Purkinje cell (primary cell): ENCODE measurements at places on chromosomes 13 and 19. TPM values are rescaled to one million over a fixed set of nuclear protein-coding genes. Genes with fewer than 3 reads are reported as not detected.

PRKCG gene
- polyA plus RNA-seq = 286 and 411 TPM in 2 replicates

ARHGAP45 gene
- not detected in 2 replicates for polyA plus RNA-seq

CD33 gene
- polyA plus RNA-seq = not detected in 2 replicates

ZNF418 gene
- 1.4 and 3.7 TPM in 2 replicates for polyA plus RNA-seq

PSG3 gene
- polyA plus RNA-seq = not detected in 2 replicates

PRTN3 gene
- not detected in 2 replicates for polyA plus RNA-seq

PEX11G gene
- 0.42 TPM in 1 of 2 replicates, not detected in the other for polyA plus RNA-seq

ZNF8 gene
- polyA plus RNA-seq = 0.55 and 1.3 TPM in 2 replicates

SIGLEC7 gene
- polyA plus RNA-seq = not detected in 2 replicates

FCHO1 gene
- 0.10 TPM in 1 of 2 replicates, not detected in the other for polyA plus RNA-seq

TMEM150B gene
- not detected in 2 replicates for polyA plus RNA-seq

C19orf33 gene
- polyA plus RNA-seq = not detected in 2 replicates

SIAH3 gene
- 18.3 and 27.0 TPM in 2 replicates for polyA plus RNA-seq

CATSPERD gene
- polyA plus RNA-seq = not detected in 2 replicates

IGFL3 gene
- polyA plus RNA-seq = not detected in 2 replicates

NCR1 gene
- not detected in 2 replicates for polyA plus RNA-seq

KLF12 gene
- polyA plus RNA-seq = 6.1 and 7.3 TPM in 2 replicates

IFNL3 gene
- polyA plus RNA-seq = 0.81 TPM in 1 of 2 replicates, not detected in the other

PCDH17 gene
- 142 and 190 TPM in 2 replicates for polyA plus RNA-seq

KPTN gene
- polyA plus RNA-seq = 3.1 and 5.1 TPM in 2 replicates

ZNF561 gene
- 6.9 TPM in 2 replicates for polyA plus RNA-seq

ZNF66 gene
- 2.1 and 2.8 TPM in 2 replicates for polyA plus RNA-seq

ZNF677 gene
- polyA plus RNA-seq = 18.1 and 19.4 TPM in 2 replicates

SHANK1 gene
- polyA plus RNA-seq = 0.11 TPM in 2 replicates

MEIS3 gene
- 0.31 and 7.3 TPM in 2 replicates for polyA plus RNA-seq

EPSTI1 gene
- 1.1 TPM in 1 of 2 replicates, not detected in the other for polyA plus RNA-seq

CEACAM1 gene
- 0.32 TPM in 1 of 2 replicates, not detected in the other for polyA plus RNA-seq

IL17D gene
- polyA plus RNA-seq = 28.4 and 32.8 TPM in 2 replicates

CXCL17 gene
- polyA plus RNA-seq = not detected in 2 replicates

METTL21C gene
- polyA plus RNA-seq = 21.0 and 24.3 TPM in 2 replicates

ZNF723 gene
- 4.7 and 11.7 TPM in 2 replicates for polyA plus RNA-seq

SYCN gene
- polyA plus RNA-seq = not detected in 2 replicates

ZNF560 gene
- polyA plus RNA-seq = not detected in 2 replicates

SHISA7 gene
- 0.62 TPM in 1 of 2 replicates, not detected in the other for polyA plus RNA-seq

CASP14 gene
- not detected in 2 replicates for polyA plus RNA-seq

ZSCAN4 gene
- not detected in 2 replicates for polyA plus RNA-seq

FUT3 gene
- not detected in 2 replicates for polyA plus RNA-seq

RFPL4A gene
- polyA plus RNA-seq = not detected in 2 replicates

FDX2 gene
- polyA plus RNA-seq = 12.7 and 29.5 TPM in 2 replicates

ZNF433 gene
- 2.7 and 4.4 TPM in 2 replicates for polyA plus RNA-seq

ZNF628 gene
- polyA plus RNA-seq = not detected in 2 replicates

OR7D2 gene
- not detected in 2 replicates for polyA plus RNA-seq
